Activated T-cell treated with anti-CD3 and anti-CD28 coated beads, Interleukin-2, amount 50 U/mL, for 48 hours (primary cell): ENCODE measurements at places on chromosomes 13 and 19.

DNA sequence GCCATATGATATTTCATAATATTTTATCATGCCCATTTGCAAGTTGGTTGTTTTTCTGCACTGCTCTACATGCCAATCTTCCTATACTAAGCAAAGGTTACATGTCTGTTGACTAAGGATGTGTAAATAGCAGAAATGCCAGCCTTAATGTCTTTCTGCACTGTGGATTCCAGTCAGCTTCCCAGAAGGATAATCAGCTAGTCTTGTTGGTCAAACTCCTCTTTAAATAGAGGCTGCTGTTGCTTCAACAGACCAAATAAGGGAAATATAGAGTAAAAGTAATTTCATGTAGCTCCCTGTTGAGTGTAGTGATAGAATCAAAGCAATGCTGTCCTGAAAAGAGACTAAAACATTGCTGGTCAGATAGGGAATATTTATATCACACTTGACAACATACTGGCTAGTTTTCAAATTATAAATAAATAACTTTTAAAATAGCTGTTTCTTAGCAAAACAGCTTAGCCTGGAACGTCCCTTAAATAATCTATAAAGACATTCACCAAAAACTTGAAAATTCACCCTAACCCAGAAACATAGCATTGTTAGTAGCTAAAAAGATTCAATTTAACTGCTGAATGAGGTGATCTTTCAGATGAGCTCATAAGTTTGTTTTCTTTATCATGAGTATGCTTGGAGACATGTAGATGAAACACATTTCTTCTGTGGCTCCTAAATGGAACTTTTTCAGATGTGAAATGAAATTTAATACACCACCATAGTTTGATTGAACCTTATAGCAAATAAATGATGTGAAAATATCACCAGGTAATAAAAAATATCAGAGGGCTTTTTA is 56.6 kb downstream of the FRY start:
- DNase-seq, result no peak

GRCh38 chr19:47813995-47814328 is 7.8 kb upstream of the CRX start:
- DNase-seq, result no peak

- no peak for DNase-seq
Observed at GRCh38 chr19:41932720-41933332, 4.6 kb upstream of the ERFL start.

DNA sequence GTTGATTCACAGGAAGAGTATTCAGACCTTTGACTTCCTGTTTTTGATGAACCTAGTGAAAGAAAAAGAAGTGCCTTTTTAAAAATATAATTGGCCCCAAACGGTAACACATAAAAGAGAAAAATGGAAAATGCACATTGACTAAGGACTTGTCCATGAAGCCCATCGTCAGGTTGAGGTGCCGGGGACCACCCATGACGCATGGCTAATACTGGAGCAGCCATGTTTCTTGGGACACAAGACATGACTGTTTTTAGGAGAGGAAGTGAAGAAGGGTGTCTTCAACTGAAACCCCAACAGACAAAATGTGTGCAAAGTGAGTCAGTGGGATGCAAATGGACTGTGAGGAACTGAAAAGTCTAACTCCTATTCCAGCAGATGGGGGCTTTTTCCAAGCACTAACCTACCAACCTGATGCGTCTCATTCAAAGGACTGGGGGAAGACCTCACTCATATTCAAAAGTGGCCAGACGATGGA is 459.4 kb downstream of the FOXO1 start:
- DNase-seq, result peak; percentile 59

DNA sequence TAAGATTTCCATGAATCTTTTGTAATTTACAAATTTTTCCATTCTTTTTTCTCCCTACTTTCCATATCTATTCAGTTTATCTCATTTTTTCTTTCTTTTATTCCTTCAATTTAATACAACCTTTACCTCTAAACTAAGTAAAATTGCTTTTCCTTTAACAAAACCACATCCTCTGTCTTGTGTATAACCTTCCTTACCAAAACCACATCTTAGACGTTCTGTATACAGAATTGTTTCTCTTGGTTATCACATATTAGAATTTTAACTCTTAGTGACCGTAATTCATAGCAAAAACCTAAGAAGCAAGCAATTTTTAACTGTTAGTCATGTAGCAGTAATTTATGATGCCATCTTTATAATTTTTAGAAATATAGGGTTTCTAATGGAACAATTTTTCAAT is 15.0 kb downstream of the PPP5C start:
- DNase-seq, result no peak

DNA sequence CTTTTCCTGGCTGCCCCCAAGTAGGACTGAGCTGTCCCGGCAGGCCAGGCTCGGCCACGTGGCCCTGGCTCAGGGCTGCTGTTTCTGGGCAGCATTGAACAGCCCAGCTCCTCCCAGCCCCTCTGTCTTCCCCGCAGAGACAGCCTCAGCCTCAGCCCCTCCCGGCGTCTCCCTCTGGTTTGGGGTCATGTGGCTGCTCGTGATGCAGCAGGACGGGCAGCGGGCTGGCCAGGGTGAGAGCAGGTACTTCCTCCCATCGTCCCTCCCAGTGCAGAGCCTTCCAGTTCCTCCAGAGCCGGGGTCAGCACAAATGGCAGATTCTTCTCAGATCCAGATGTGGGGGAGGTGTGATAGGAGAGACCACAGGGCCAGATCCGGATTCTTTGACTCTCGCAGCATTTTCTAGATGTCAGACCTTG is 114.6 kb downstream of the KDM4B start:
- DNase-seq, result no peak

DNA sequence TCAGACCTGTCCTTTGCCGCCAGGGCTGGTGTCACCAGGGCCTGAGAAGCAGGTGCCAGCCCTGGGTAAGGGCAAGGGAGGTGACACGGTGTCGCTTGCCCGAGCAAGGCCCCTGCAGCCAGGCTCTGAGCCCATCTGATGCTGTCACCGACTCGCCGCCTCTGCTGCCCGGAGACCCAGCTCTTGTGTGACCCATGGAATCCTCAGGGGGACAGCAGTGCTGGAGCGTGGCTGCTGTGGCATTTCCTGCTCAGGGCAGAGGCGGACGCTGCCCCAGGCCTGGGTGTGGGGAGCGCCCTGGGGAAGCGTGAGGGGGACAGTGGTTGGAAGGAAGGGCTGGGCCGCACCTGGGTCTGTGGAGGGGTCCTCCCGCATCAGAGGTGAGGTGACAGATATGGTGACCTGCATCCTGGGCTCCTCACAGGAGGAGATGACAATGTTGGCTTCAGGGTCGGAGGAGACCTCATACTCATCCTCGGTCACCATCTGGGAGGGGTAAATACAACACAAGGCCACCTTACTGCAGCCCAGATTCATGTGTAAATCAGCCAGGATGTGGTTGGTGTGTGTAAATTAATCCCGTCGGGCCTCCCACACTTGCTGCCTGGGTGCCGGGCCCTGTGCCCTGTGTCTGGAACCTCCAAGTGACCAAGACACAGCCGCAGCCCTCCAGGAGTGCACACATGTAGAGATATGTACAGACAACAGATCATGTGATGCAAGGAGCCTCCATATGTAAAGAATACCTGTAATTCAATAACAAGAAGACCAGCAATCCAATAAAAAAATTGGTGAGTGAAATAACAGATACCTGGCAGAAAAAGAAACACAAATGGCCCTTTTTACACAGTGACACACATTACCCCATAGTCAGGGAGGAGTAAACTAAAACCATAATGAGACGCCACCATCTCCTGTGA is 27.6 kb upstream of the MATK start:
- DNase-seq, result peak; percentile 37

DNA sequence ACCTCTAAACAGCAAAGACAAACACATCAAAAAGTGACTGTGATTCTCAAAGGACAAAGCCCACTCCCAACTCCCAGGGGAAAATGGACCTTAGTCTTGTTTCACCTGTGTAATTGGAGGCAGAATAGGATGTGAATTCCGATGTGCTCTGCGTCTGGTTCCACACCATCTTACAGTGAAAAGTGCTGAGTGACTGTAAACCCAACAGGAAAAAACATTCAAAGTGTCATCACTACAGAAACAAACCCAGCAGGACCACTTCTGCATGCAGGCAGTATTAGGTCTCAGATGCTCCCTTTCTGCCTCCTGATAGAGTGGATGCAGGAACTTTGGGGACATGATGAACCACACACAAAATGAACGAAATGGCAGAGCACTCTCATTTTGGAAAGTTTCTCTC is 6.5 kb downstream of the UQCRFS1 start:
- DNase-seq, result no peak

DNA sequence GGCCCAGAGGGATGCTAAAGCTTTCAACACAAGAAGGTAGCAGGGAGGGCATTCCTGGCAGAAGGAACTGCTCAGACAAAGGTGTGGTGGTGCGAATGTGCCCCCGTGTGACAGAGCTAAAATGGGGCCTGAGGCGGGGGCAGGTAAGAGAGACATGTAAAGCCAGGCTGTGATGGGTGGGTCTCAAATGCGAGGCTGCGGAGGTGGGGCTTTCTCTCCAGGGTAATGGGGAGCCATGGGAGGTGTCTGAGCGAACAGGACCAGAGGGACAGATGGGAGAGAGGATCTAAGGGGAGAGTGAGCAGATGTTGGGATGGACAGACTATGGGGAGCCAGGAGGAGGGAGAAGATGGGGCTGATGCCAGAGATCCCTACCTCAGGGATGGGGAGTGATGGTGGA is 44.7 kb upstream of the NFIC start:
- no peak for DNase-seq

GRCh38 chr13:50244355-50244712 is 229.1 kb downstream of the KCNRG start:
- DNase-seq, result no peak

DNA sequence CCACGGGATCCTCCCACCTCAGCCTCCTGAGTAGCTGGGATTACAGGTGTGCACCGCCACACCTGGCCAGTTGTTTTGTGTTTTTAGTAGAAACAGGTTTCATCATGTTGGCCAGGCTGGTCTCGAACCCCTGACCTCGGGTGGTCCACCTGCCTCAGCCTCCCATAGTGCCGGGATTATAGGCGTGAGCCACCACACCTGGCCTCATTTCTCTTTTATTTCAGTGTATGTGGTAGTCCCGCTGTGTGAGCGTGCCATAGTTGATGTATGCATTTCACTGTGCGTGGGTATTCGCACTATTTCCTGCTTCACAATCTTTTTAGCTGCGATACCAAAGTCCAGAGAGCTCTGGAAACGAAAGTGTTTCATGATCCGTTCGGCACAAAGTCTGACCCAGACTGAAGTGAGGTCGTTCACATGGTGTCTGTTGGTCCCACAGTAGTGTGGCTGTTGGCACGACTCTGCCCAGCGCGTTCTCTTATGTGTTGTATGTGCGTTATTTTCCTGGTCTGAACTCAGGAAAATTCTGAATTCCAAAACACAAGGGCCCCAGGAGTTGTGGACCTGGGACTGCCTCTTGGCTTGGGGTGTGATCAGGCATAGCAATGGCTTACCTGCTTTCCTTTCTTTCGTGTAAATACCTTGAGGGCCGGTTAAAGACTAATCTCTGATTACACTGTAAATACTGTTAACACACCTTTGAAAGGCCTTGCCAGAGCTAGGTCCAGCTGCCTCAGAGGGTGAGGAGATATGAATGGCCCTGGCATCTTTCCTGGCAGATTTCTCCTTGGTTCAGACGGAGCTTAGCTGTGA is 8.6 kb downstream of the EPN1 start:
- no peak for DNase-seq

DNA sequence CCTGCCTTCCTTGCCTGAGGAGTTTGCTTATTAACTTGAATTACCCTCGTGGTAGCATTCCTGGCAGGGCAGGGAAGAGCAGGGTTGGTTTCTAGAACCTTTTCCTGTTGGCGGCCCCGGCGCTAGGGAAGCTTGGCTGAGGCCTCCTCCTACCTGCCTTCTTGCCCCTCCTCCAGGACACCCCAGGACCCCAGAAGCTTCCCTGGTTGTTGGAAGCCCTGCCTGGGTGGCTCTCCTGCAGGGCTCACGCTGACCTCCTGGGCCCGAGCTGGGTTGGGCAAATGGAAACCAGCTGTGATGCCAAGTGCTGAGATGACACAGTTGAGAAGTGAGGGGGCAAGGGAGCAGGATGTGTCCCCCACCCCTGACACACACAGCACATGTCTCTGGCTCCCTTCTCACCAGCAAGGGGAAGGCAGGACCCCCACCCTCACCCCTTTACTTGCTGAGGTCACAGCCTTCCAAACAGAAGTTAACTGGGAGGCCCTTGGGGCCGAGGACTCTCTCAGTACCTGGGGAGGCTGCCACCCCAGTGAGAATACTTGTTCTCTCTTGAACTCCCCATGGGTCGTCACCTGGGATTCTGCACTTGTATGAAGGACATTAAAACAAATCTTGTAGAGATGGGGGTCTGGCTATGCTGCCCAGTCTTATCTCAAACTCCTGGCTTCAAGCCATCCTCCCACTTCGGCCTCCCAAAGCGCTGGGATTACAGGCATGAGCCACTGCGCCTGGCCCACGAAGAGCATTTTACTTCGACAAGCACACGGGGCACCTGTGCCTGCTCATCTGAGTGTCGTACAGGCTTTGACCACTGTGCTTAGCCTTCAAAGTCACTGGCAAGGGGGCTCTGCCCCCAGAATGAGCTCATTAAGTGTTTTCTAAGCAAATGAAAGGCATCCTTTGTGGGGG is 10.5 kb downstream of the CEBPA start:
- DNase-seq, result no peak
